ENCODE measurements at places on chromosomes 1 and 21.
A peak's percentile ranks its signal among the peaks of the same experiment; 100 is the strongest.

DNA sequence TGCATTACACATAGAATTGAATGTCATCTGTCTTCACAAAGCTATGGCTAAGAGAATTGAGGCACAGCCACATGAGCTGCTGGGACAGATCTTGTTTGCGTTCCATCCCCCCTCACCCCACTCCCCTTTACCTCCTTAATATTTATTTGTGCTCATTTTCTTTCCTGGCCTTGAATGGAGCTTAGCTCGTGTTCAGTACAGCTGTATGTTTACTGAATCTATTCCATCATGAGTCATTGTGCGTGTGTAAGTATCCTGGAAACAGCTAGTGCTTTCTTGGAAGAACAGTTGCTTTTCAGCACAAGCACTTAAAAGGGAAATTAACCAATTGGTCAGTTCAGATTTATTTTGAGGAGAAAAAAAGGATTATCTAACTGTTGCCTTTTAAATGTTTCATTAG lies 14.7 kb downstream of the PROX1 start:
- no peak for DNase-seq

DNA sequence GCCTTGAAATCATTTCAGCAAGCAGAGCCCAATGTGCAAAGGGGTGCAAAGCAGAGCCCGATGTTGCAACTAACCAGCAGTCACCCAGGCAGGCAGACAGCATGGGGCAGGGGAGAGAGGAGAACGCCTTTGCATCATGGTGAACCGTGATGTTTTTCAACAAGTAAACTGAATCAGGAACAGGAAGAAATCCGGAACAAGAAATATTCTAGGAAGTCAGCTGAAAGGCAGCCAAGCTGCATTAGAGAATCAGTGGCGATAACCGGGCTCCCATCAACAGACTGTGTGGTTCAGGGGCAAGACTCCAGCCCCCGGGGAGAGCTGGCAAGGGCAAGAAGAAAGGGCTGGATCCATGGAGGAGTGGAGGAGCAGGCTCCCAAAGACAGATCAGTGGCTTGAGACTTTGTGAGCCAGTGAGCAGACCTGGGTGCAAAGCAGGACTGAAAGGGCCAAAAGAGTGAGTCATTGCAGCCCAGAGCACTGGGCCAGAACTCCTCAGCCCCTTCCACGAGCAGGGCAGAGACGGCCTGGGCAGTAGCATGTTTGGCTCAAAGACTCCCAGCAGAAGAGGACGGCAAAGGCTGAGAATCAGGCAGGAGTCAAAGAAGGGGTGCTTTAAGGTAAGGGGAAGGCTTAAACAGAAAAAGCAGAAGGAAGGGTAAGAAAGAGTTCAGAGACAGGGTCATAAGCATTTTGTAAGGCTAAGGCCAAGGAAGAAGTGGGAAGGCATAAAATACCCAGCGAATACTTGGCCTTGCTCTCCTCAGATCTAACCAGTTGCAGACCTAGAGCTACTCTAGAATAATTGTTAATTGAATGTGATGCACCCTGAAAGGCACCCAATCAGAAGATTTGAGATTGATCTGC lies 155.0 kb downstream of the SETD4 start:
- DNase-seq: no peak

GRCh38 chr1:87394513-87394912 lies 65.8 kb downstream of the LMO4 start:
- no peak for DNase-seq

- no peak for DNase-seq
Measured at GRCh38 chr21:30567617-30568016, 6.5 kb upstream of the KRTAP19-7 start.

- DNase-seq: no peak
Measured at GRCh38 chr1:16075337-16076030, 2.0 kb upstream of the FAM131C start.

- DNase-seq: no peak
Measured at GRCh38 chr1:202250982-202251381, 57.4 kb downstream of the LGR6 start.

DNA sequence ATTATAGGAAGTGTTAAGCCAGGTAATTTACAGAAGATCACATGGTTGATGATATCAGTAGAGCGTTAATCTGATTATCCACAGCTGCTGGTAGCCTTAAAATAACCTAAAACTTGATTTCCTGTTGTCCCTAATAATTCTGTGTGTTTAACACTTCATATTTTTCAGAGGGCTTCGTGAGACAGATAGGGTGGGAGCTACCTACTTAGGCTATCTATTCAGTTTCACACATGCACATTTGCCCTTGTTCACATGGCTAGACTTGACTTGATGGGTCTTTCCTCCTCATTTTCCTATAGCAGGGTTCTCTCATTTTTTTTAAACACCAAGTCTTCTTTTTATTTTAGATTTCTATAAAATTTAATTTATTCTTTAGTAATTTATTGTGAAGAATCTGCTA lies 11.0 kb downstream of the BACH1 start:
- no peak for DNase-seq

DNA sequence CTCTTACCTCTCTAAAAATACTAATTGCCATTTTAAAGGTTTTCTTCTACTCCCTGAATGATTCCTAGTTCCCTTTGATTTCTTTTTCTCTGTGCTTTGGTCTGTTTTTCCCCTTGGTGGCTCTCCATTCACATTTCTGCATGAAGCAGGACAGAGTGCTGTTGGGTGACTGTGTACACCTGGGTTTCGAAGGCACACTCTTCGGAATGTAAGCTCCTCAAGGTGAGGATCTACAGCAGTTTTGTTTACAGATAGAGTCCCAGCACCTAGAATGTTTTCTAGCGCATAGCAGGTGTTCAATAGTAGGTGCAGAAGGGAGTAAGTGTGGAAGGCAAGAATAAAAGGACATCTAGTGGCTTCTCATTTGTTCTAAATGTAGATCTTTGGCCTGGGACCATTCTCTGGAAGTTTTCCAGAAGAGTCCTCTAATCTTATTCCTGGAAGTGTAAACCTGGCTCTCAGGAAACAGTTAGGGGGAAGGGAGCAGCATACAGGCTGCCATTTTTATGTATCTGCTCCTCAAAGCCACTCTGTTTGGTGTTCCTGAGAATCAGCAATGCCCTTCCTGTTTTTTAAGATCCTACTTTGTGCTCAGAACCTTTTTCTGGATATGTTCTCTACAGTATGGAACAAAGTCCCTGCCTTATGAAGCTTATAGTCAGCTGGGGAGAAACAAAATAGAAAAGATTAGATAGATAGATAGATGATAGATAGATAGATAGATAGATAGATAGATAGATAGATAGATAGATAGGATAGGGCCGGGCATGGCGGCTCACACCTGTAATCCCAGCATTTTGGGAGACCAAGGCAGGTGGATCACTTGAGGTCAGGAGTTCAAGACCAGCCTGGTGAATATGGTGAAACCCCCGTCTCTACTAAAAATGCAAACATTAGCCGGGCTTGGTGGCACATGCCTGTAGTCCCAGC lies 22.8 kb upstream of the EFNA1 start:
- no peak for DNase-seq

GRCh38 chr1:226542623-226543103 lies 5.9 kb upstream of the STUM start:
- DNase-seq: no peak

DNA sequence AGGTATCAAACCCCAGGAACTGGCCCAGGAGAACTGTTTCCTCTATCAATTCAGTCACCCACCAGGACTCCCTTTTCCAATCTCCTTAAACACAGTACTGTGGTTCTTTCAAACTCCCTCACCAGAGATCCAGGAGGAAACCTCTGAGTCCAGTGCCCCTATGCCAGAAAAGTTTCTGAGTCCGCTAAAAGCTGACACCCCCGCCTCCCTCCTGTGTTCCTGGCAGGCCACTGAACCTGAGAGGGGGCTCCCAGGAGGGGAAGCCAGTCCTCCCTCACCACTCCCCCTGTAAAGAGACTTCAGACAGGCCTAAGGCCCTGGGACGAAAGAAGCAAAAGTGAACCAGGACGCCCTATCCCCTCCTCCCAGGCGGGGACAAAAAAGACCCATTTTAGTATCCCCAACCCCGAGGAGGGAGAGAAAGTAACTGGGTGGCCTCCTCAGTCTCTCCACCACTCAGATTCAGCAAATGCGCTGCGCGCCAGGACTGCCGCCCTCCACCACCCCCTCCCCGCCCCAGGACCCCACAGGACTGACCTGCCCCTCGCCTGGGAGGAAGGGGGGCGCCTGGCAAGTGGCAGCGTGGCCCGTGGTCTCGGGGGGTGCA lies 624 bp downstream of the SLC41A1 start:
- peak; percentile 29 for DNase-seq

- DNase-seq: no peak
Measured at GRCh38 chr1:202815120-202815519, 4.4 kb downstream of the PCAT6 start.

GRCh38 chr1:19582318-19582717 lies 61.8 kb upstream of the NBL1 start:
- peak; percentile 85 for DNase-seq

GRCh38 chr1:153190373-153190772 lies 12.9 kb upstream of the LELP1 start:
- no peak for DNase-seq

- DNase-seq: no peak
Measured at GRCh38 chr1:198118134-198118533, 38.7 kb upstream of the NEK7 start.

- no peak for DNase-seq
Measured at GRCh38 chr1:227828786-227829185, 13.3 kb downstream of the PRSS38 start.

GRCh38 chr21:27555996-27556395 lies 589.1 kb upstream of the ADAMTS5 start:
- no peak for DNase-seq

DNA sequence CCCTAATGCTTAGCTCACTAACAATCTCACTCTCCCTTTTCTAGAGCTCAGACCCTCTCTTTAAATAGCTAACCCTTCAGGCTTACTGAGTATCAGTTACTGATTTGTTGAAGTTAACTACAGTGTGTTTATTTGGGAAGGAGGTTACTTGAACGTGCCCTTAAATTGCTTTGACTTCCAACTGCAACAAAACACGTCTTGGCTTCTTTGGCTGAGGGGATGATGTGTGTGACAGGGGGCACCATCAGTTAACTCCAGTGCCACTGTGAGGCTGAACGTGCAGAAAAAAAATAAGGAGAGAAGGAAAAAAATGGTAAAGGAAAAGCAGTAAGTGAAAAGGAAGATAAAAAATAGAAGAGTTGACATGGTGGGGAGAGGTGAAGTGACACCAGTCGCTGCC lies 75.1 kb upstream of the NRIP1 start:
- no peak for DNase-seq

GRCh38 chr1:2978691-2979190 lies 42.5 kb upstream of the ACTRT2 start:
- no peak for DNase-seq

DNA sequence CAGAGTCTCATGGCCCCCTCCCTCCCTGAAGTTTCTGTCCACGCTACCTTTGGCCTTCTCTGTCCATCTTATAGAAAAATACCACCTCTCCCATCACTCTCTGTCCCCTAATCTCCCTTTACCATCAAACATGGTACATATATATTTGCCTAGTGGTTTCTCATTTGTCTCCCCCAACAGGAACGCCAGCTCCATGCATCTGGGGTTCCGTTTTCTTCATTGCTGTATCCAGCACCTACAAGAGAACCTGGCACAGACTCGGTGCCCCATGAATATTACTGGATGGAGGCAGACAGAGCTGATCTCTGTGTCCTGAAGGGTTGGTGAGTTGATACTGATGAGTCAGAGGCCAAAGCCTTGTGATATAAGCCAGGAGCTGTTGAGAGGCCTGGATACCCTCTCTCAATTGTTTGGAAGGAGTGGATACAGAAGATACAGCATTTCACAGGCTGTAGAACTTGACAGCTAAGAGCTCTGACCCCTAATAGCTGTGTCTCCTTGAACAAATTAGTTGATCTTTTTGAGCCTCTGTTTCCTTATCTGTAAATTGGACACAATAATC lies 21.9 kb downstream of the HEYL start:
- DNase-seq: no peak

GRCh38 chr1:147611021-147611426 lies 59.3 kb downstream of the ACP6 start:
- DNase-seq: no peak

- DNase-seq: no peak
Measured at GRCh38 chr21:23522751-23523150, 2084.5 kb downstream of the MRPL39 start.

DNA sequence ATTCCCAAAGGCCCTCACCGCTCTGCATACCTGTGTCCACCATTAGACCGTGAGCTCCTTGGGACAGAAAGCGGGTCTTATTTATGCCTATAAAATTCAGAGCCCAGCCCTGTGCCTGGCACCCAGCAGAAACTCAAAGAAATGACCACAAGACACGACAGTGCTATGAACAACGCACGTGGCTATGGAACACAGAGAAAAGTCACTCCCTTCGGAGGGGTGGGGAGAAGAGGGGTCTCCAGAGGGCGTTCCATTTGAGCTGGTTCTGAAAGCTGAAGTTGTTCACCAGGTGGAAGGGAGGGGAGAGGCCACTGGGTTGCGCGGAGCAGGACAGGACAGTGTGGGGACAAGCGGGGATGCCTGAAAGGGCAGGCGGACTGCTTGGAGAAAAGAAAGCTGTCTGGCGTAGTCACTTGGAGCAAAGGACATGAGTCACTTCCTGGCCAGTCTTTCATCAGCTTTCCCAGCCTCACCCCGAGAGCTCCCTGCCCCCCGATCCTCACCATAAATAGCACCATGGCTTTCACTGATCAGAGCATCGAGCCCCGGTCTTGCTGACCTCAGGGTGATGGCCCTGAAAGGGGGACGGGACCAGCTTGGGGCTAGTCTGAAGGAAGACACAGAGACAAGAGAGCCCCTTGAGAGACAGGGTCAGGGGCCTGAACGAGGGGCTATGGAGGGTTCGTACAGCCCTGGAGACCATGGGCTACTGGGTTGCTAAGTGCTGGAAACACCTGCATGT lies 28.5 kb downstream of the ECE1 start:
- DNase-seq: peak; percentile 48

DNA sequence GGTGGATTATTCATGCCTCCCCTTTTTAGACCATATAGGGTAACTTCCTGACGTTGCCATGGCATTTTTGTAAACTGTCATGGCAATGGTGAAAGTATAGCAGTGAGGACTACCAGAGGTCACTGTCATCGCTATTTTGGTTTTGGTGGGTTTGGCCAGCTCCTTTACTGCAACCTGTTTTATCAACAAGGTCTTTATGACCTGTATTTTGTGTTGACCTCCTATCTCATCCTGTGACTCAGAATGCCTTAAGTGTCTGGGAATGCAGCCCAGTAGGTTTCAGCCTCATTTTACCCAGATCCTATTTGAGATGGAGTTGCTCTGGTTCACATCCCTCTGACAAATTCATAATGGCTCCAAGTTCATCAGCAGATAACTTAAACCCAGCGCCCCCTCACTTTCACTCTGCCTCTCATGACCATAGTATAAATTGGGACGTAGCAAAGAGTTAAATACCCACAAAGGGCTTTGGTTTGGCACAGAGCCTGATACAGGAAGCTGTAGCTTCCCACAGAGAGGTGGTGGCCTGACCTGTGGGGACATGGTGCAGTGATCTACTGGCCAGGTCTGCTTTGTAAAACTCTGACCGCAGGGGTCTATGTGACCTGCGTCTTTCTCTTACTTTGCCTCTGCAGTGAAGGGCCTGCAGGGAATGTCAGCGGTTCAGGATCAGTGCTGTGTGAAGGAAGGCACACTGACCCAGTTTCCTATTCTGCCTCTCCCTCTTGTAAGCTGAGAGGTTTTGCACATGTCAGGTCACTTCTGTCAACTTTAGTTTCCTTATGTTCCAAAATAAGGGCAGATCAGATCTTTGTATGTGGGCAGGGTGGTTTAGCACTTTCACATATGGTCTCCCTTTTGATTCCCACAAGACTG lies 78.1 kb upstream of the ZNF644 start:
- peak; percentile 11 for DNase-seq

- DNase-seq: no peak
Measured at GRCh38 chr1:85584923-85585322, 4.4 kb downstream of the CCN1 start.

GRCh38 chr1:3373175-3373574 lies 81.3 kb upstream of the ARHGEF16 start:
- DNase-seq: no peak

- DNase-seq: no peak
Measured at GRCh38 chr1:164608651-164609057, 49.7 kb downstream of the PBX1 start.

All from stimulated activated naive CD8-positive, alpha-beta T cell treated with anti-CD3 and anti-CD28 coated beads, Interleukin-15, Interleukin-2, amounts not matched to agents 100 U/mL and 50 U/mL, for 24 hours (primary cell).